ENCODE measurements at places on chromosomes 3 and 15.
A peak's percentile ranks its signal among the peaks of the same experiment; 100 is the strongest.

- no peak for DNase-seq
Observed at GRCh38 chr3:177197727-177198460, 612 bp upstream of the TBL1XR1 start.

DNA sequence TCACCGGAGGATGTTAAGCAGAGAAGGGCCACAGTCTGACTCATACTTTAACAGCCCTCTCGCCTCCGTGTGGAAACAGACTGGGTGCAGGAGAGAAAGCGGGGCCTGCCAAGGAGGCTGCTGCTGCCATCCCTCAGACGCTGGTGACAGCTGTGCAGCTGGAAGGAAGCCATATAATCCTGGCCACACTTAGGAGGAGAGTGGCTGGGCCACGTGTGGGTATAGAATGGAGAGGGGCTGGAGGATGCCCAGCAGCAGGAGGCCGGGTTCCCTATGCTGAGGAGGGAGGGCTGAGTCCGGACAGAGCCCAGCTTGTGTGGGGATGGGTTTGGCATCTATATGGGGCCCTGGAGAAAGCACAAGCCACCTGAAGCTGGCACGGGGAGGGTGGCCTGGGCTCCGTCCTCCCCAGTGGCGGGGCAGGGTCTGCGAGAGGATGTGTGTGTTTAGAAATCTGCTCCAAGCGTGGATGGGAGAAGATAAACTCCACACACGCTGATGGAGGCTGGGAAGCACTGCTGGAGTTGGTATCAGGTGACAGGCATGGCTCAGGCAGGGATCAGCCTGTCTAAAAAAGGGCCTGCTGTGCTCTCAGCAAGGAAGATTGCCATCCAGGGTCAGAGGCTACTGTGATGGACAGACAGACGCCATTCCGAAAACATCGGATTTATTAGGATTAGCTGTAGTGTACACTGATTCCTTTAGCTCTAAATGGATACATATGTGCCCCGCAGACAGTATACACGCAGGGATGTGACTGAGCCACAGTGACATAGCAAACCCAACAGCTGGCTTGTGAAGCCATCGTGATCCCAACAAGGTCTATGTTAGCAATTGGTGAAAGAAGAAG, 15.9 kb downstream of the ABTB1 start:
- DNase-seq, result no peak

GRCh38 chr3:41102750-41103149, 96.6 kb upstream of the CTNNB1 start:
- DNase-seq, result no peak

- DNase-seq, result no peak
Observed at GRCh38 chr3:153350420-153350819, 188.4 kb downstream of the RAP2B start.

DNA sequence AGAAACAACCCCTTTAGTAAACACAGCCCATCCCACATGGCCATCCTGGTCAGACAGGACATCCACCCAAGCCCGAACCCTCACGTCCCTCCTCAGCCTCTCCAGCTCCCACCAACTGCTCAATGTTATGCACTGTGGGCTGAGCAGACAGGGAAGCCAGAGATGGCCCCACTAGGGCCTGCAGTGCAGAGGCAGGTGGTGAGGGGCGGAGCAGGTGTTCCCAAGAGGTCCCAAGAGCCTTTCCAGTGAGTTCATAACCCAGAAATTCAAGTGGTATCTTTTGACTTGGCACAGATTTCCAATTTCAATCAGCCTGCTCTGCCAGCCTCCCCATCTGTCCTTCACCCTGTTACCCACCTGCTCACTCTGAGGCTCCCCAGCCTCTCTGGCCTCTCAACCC, 130.3 kb downstream of the LIPC start:
- DNase-seq, result no peak

GRCh38 chr15:59260090-59260489, 53.4 kb downstream of the LDHAL6B start:
- no peak for DNase-seq

DNA sequence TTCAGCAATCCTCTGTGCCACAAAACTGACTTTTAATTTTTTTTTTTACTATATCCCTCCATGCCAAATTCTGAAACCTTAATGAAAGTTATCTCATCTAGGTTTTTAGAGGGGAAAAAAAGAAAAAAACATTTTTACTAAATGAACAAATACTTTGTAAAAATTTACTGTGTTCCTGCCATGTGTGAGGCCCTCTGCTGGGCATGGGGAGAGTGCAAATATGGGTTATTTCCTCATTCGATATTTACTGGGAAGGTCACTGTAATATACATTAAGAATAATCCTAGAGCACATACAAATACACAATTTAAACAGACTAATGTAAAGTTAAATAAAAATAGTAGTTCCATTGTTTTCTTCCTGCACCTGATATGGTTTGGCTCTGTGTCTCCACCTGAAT, 215.0 kb downstream of the GRM7 start:
- DNase-seq, result no peak

- DNase-seq, result peak; percentile 40
Observed at GRCh38 chr3:194485881-194486539, 792 bp downstream of the ATP13A3 start.

GRCh38 chr3:3919316-3919715, 120.1 kb downstream of the LRRN1 start:
- DNase-seq, result no peak

GRCh38 chr3:124768812-124769211, 38.6 kb downstream of the UMPS start:
- DNase-seq, result no peak

GRCh38 chr3:119768668-119769393, 13.1 kb upstream of the NR1I2 start:
- DNase-seq, result no peak

GRCh38 chr15:59154243-59154642, 49.3 kb downstream of the CCNB2 start:
- DNase-seq, result no peak

- no peak for DNase-seq
Observed at GRCh38 chr3:192831801-192832347, 85.8 kb downstream of the MB21D2 start.

DNA sequence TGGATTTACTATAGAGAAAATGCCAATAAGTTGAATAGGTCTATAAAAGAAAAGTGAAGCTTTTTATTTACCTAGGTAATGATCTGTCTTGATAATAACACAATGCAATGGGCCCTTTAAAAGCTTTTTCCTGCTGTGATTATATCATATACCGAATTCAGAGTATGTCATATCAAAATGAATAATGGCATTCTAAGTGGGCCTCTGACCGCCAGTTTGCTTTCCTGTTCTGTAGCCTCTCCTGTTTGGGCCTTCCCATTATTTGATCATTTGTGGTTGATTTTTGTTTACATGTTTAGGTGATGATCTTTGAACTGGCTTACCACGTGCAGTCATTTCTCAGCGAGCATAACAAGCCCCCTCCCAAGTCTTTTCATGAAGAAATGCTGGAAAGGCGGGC, 14.9 kb downstream of the EIF2AK4 start:
- no peak for DNase-seq

DNA sequence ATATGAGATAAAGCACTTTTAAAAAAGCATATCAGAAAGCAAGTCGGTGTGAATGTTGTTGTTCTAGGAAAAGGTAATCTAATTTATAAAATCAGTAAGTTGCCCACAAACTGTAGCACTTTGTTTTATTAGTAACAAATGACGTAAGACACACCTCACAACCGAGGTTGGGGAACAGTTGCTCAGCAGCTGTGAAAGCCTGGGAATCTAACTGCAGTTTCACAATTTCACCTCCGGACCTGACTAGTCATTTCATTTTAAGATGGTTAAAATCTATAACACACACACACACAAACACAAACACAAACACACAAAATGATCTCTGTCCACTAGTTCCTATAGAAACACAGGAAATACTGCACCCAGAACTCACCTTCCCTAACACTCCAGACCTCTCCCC, 406.7 kb upstream of the NR2F2 start:
- no peak for DNase-seq

- no peak for DNase-seq
Observed at GRCh38 chr3:132517311-132517710, 79.8 kb upstream of the ACKR4 start.

DNA sequence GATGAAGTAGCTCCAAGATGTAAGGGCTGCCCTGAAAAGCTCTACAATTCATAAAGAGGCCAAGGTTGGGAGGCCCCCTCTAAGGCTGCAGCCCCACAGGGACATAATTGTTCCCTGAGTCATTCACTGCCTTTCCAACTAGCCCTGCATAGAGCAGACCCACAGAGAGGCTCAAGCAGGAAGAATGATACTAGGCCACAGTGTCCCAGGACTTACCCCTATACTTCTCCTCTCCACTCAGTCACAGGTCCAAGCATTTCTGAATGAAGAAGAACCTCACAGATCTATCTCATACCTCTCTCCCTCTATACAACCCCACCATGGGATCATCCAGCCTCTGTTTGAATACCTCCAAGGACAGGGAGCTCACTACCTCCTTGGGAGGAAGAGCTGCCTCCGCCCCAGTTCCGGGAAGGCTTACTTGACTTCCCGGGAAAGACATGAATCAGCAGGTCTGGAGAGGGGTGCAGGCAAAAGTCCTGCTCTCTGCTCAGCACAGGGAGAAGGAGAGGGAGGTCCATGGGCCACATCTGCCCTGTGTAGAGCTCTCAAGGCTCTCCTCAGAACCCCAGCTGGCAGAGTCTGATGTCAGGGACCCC, 6.9 kb upstream of the SKIC8 start:
- no peak for DNase-seq

GRCh38 chr3:192857260-192857661, 60.4 kb downstream of the MB21D2 start:
- DNase-seq, result no peak

GRCh38 chr15:23566651-23567050, 1.2 kb downstream of the MKRN3 start:
- DNase-seq, result no peak

GRCh38 chr3:31946484-31947081, 34.5 kb downstream of the OSBPL10 start:
- DNase-seq, result no peak

DNA sequence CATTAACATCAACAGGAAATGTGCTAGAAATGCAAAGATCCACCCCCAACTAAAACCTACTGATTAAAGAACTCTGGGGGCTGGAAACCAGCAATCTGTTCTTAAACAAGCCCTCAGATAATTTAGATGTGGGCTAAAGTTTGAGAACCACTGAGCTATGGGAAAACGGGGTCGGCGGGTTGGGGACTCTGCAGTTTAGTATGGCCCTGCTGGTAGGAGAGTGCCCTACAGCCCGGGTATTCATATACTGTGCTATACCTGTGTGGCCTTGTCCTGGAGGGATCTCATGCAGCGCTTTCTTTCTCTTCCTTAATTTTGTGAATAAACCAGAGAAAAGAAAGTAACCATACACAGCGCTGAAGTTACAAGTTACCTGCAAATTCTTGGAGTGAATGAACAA, 189.7 kb upstream of the GBE1 start:
- no peak for DNase-seq

DNA sequence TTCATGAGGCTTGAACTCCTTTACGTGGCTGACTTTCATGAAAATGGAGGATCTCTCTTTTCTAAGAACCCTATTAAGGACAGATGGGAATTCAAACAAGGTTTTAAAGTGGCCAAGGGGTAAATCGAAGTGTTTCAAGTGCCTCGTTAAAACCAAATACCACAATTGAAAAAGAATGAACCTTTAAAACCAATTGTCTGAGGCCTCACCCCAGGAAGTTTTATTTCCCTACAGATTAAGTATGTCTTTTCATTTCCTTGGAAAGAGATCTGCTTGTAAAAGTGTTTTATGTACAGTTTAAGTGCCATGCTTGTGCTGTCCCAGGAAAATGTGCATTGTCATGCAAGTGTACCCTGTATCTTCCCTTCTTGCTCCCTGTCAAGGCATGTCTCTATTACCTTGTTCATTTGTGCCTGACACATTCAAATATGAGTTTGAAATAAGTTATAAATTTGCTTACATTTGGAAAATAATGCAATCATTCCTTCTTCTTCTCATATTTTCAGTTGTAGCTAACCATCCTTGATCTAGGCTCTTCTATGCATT, 138.7 kb downstream of the ZPLD1 start:
- no peak for DNase-seq

DNA sequence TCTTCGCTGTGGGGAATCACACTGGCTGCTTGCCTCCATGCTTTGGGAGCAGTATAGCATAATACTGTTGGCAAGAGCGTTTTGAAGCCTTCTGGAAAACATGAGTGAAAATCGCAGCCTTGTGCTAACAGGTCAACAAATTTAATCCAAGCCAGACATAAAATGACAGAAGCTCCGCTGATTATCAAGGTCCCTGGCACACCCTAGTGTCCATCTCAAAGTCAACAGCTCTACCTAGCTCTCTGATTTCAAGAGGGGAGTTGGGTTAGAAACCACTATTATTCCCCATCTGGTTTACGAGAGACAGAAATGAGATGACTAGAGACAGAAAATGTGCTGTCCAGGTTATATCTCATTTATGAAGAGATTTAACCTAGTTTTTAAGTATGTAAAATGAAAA, 73.6 kb upstream of the MDFIC2 start:
- DNase-seq, result no peak

DNA sequence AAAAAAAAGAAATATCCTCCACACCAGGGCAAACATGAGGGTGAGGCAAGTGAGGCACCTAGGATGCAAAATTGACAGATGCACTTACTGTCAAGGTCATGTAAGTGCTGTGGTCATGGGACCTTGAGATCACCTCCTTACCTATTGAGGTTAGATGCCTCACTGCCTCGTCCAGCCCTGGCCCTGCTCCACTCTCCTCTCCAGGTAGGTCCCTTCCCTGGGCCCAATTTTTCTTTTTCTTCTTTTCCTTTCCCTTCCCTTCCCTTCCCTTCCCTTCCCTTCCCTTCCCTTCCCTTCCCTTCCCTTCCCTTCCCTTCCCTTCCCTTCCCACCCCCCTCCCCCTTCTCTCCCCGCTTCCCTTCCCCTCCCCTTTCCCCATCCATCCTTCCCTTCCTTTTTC, 71.1 kb upstream of the DLG1 start:
- no peak for DNase-seq

- DNase-seq, result no peak
Observed at GRCh38 chr3:183879243-183879642, 5.4 kb downstream of the PARL start.

- DNase-seq, result peak; percentile 32
Observed at GRCh38 chr3:129605203-129605921, 1.1 kb downstream of the PLXND1 start.

GRCh38 chr3:72664184-72664975, 183.9 kb downstream of the SHQ1 start:
- DNase-seq, result no peak

GRCh38 chr3:136728918-136729317, 23.3 kb downstream of the STAG1 start:
- DNase-seq, result no peak

GRCh38 chr3:18883571-18883970, 264.7 kb upstream of the KCNH8 start:
- no peak for DNase-seq
